Hippocampal formation (tissue), 2 donors: ENCODE measurements at places on chromosomes 2 and 18.
A peak's percentile ranks its signal among the peaks of the same experiment; 100 is the strongest.

DNA sequence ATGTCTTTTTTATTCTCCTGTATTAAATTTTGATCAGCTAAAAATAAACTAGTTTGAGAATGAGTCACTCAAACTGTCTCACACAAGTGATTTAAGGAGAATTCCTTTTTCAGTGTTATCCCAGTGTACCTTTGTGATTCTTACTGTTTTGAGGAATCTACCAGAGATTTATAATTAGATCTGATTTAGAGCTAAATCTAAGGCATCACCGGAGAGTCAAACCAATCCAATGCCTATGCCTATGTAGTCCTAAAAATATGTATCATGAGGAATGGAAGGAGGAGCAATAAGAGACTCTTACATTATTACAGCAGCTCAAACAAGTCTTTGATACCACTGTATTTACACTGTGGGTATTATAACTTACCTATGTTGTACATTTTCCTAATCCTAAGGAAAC is 63.4 kb upstream of the CYP20A1 start:
- DNase-seq = no peak

DNA sequence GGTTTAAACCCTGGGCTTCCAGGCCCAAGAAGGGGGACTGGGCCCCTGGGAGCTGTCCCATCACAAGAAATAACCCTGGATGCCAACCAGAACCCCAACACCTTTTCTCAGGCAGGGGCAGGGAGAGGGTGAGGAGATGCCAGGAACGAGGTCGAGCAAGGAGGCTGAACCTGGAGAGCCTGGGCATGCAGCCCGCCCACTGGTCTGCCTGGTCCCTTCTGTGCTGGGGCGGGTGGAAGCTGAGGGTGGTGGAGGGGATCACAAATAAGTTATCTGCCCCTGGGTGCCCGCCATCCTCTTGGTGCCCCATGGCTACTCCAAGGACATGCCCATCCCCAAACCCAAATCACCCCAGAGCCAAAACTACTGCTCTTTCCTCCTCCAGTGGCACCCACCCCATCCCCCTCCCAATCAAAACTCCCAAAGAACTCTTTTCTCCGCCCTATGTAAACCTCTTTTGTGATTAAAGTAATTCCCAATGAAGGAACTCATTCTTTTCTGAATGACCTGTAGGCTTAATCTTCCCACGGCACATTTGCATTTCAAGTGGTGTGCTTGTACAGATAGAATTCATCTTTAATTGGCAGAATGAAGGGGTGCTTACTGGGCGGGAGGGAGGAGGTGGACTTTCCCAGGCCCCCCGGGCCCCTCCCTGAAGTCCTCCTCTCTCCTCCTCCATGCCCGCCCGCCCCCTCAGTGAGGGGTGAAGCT is 47.9 kb downstream of the EFR3B start:
- DNase-seq = no peak

GRCh38 chr2:199455545-199456382 is 2.0 kb downstream of the SATB2 start:
- no peak for DNase-seq

GRCh38 chr2:29583548-29584156 is 337.7 kb downstream of the ALK start:
- no peak for DNase-seq

- peak; percentile 5 for DNase-seq
Measured at GRCh38 chr2:26807788-26808460, 22.1 kb downstream of the CENPA start.

GRCh38 chr18:8018701-8019331 is 451.7 kb downstream of the PTPRM start:
- no peak for DNase-seq

DNA sequence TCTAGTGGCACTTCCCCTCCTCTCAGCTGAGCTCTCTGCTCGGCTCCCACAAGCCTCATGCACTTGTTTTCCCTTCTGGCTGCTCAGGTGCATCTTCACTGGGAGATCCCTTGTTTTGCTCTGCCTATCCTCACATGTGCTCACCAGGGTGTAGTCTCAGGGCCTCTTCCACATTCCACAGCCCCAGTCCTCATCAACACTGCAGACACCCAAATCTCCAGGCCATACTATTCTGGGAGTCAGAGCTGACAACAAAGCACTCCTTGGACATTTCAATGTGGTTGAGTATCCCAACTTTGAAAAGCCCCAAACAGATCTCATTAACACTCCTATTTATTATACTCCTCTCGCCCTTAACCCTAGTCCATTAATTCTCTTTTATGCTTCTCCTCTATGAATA is 71.3 kb downstream of the CCDC93 start:
- no peak for DNase-seq

DNA sequence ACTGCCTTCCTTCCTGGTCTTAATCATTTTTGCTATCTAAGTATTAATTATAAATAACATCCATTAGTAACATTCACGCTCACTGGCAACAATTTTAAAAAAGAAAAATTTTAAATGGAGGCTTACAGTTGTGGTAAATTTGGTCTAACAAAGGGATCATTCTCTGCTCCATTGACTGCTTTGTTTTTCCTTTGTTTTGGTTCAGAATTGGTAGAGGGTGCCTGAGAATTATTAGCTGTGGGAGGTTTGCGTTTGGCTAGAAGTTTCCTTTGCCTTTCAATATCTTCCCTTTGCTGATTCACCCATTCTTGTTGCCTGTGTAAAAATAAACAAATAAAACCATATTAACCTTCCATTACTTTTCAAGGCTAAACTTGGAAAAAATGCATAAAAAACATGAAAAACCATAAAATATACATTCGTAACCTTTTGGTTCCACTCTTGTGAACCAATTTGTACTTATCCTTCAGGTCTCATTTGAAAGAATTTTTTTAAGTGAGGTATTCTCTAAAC is 114.6 kb downstream of the TLK1 start:
- no peak for DNase-seq

DNA sequence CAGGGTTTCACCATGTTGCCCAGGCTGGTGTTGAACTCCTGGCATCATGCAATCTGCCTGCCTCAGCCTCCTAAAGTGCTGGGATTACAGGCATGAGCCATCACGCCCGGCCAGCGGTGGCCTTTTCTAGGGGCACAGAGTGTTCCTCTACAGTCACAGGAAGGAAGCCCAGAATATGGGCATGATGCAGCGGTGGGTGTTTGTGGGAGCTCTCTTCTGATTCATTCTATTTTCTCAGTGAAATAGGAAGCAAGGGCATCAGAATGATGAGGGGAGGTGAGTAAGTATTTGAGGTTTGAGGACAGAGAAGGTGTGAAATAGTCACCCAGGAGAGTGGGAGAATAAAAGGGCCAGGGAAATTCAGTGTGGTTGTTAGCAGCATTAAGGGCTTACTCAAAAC is 70.3 kb upstream of the PSME4 start:
- no peak for DNase-seq

- no peak for DNase-seq
Measured at GRCh38 chr18:499776-500631, 497 bp downstream of the COLEC12 start.

DNA sequence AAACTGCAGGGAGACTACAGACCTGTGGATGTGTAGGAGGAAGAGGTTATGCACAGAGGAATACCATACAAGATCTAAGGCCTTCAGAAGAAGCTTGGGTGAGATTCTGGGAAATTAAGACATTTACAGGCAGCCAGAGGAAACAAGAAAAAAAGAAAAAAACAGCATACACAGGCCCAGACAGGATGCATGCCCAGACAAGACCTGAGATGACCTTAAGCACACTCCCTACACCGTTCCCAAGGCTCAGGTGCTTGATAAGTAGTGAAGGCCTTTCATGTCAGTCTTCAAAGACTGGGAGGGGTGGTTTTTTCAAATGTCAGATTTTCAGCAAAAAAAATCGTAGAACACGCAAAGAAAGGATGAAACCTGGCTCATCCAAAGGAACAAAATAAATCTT is 83.0 kb downstream of the CCDC138 start:
- no peak for DNase-seq

DNA sequence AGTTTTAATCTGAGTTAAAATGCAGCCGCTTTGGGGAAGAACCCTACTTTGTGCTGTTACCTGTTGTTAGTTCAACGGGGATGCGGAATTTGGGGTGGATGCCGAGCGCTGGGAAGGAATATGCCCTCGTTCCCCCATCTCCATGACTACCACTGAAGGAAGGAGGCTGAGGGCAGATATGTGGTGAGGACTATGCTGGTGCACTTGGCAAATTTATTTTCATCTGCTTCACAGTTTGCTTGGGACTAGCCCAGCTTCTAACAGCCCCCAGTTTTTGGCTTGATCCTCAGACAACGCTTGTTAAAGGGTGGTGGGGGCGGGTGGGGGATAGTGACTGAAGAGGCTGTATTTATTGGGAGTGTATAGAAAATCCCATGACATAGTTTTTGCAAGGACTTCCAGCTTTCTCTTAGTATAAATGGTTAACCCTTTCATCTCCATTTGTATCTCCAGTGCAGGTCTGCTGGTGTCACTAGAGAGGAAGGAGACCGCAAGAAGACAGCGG is 100.8 kb downstream of the COLEC12 start:
- no peak for DNase-seq

DNA sequence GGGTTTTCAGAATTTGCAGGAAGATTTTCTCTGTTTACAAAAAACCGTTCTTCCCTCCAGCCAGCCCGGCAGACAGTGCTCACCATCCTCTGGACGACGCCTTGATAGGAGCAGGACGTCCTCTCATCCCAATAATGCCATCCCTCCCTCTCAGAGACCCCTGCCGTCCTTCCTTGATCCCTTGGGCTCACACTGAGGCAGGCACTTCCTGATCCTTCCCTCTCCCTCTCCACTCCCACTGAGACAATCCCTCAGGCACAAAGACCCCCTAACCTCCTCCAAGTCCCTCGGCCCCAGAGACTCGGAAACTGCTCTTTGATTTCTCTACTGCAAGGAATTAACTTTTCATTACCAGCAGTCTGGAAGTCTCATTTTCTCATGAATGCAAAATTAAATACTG is 42.5 kb downstream of the PAX3 start:
- no peak for DNase-seq

DNA sequence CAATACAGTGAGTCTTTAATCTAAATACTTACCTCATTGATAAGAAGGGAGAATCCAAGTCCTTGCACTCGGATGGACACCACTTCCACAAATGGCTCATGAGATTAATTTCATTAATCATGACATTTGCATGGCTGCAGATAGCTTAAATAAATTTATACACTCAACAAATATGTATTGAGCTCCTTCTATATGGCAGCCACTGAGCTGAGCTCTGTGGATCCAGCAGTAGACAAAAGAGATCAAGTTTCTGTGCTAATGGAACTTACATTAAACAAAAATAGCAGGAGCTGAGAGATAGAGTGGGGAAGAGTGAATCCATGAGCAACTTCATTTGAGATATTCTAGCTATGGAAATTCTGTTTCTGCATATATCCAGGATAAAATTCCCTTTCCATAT is 44.4 kb downstream of the RAB27B start:
- no peak for DNase-seq

GRCh38 chr2:189829102-189829833 is 45.0 kb downstream of the PMS1 start:
- DNase-seq = no peak

GRCh38 chr2:217331523-217332416 is 471.9 kb upstream of the TNP1 start:
- no peak for DNase-seq

DNA sequence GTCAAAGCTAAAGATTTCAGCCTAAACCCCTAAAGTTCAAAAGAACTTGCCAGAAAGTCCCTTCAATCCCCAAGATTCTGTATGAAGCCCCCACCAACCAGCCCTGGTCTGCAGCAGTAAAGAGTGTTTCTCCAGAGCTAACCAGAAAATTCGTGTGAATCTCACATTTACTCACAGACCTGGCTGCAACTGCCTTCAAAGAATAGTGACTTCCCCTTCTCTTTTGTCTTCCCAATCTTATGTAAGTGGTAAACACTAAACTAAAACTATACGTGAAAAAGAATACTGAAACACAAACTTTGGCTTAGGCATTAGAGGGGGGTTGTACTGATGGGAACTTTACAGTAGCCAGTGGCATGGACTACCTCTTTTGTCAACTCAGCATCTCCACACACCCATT is 50.6 kb upstream of the SETBP1 start:
- no peak for DNase-seq

DNA sequence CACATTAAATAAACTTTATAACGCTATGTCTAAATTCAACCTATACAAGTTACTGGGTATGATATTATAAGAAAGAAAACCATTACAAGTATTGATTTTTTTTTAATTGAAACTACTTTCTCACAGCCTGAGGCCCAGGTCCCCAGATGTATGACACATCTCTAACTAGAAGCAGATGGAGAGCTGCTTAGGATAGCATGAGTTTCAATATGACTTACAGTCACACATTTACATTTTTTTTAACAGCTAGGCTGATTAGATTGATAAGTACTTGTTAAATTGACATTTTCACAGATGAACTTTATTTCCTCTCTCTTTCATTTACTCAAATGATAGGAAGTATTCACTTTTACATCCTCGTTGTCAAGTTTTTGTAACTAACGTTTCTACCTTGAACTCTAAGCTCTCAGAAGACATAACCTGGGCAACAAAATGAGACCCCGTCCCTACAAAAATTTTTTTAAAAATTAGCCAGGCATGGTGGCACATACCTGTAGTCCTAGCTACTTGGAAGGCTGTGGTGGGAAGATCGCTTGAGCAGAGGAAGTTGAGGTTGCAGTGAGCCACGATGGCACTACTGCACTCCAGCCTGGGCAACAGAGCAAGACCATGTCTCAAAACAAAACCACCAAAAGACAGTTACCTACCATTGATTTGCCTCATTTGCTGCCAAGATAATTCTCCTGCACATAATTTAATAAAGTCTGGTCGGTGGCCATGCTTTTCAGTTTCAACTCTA is 52.4 kb downstream of the STK39 start:
- no peak for DNase-seq

- DNase-seq = no peak
Measured at GRCh38 chr2:58046335-58046584, 346 bp upstream of the VRK2 start.

- no peak for DNase-seq
Measured at GRCh38 chr2:201344663-201345366, 12.3 kb downstream of the FLACC1 start.

- DNase-seq = no peak
Measured at GRCh38 chr2:239857591-239857990, 167.6 kb downstream of the NDUFA10 start.

DNA sequence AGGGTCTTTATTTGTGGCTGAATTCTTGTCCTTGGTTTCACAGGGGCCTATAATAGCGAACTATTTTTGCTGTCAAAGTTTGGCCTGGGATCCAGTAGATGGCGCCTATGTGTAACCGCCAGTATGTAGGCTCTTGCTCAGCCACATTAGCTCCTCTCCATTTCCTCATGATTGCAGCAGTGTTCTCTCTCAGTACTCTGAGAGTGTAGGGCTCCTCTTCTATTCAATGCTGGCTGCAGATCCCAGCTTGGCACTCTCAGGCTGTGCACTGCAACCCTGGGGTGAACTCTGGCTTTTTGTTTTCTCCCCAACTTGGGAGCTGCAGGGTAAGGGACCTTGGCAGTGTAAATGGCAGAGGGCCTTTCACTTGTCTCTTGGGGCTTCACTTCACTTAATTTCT is 344.6 kb upstream of the CHAC2 start:
- DNase-seq = no peak

- DNase-seq = no peak
Measured at GRCh38 chr18:13525381-13526029, 200.9 kb downstream of the FAM210A start.
